ENCODE measurements at places on chromosomes 3 and 15.

GRCh38 chr3:123535580-123535979 is 49.3 kb downstream of the HACD2 start:
- no peak for DNase-seq

DNA sequence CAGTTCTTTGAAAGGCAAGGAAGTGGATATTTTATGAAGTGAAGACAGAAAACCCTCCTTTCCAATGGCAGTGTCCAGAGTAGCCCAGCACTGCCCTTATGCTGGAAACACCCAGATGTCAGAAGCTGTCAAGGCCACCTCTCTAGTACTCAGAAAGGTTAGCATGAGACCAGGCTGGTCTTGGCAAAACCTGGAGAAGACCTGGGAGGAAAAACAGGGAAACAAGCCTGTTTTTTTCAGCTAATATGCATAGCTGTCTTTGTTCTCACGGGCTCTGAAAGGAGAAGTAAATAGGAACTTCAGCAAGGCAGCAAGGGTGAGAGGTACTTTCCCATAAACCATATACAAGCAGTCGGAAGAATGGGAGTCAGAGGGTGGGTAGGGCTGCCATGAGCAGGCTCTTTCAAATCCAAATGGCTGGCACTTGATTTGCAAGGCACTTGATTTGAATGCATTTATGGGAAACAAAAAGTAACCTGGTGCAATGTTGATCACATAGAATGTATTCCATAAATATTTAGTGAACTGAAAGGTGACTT is 55.8 kb downstream of the HEG1 start:
- no peak for DNase-seq

DNA sequence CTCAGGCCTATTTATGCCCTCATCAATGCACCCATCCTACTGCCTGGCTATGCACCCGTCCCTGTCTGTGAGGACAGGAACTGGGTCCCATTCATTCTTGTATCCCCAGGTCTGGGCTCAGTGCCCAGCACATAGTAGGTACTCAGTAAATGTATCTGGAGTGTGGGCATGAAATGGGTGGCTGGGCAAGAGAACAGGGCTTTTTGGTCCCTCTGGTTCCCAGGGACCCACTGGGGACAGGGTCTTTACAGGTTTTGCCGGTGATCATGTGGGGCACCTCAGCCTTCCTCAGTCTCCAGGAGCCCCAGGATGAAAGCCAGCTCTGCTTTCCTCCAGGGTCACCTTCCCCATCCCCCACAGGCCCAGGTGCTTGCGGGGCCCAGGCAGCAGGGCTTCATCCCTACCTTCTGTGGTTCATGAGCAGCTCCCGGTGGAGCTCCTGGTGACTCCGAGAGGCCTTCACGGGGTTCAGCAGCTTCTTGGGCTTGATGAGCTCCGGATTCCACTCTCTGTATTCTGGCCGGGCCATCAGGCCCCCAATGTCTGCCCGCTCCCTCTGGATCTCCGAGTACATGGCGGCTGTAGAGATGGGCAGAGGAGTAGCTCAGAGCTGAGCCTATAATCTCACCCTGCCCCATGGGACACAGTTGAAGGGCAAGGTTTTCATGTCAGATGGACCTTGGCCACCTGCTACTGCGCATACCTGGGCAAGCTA is 7.7 kb downstream of the FAM107A start:
- DNase-seq, result no peak

DNA sequence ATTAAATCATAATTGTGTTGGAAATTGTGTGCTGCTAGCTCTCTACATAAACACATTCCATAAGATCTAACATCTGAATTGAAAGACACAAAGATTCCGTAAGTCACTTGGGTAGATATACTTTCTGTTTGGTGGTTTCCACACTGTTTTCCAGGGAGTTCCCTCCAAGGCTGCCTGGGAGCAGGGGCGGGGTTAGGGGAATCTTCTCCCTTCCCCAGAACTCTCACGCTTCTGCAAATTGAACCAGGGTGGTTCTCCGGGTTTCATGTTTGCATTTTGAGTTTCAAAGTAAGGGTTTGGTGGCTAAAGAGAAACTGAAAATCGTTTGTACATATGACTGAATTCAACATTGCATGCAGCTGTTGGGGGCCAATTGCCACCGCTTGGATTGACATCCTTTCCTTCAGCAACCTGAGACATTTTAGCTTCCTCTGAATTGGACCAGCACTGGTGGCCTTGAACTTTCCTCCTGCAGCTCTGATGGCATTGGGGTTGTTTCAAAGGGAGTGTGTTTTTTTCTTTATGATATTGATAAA is 192.7 kb upstream of the FEZF2 start:
- no peak for DNase-seq

GRCh38 chr3:124019291-124019690 is 27.4 kb upstream of the ROPN1 start:
- no peak for DNase-seq

- no peak for DNase-seq
Observed at GRCh38 chr3:190169243-190169642, 48.5 kb upstream of the P3H2 start.

DNA sequence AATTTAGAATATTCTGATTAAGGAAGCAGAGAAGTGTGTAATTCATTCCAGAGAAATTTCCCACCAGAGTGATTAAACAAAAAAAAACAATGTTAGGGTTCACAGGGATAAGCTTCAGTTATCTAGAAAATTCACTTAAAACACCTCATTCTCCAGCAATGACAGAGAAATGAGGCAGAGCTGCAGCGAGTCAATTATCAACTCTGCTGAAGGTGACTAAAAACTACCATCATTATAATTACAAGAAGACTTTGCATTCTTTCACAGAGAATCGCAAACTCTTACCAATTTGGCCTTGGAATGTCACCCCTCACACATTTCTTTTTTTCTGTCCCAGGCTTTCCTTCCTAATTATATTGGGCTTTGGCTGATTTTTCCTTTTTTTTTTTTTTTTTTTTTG is 117.1 kb downstream of the RAB11A start:
- DNase-seq, result no peak
